ENCODE measurements at places on chromosomes 1 and 21.

GRCh38 chr1:206001476-206001888, 1.7 kb downstream of the RAB7B start:
- DNase-seq, result no peak

- no peak for DNase-seq
Observed at GRCh38 chr21:43211760-43212115, 42.9 kb downstream of the CRYAA start.

GRCh38 chr1:52119301-52120079, 22.4 kb upstream of the ZFYVE9 start:
- no peak for DNase-seq

DNA sequence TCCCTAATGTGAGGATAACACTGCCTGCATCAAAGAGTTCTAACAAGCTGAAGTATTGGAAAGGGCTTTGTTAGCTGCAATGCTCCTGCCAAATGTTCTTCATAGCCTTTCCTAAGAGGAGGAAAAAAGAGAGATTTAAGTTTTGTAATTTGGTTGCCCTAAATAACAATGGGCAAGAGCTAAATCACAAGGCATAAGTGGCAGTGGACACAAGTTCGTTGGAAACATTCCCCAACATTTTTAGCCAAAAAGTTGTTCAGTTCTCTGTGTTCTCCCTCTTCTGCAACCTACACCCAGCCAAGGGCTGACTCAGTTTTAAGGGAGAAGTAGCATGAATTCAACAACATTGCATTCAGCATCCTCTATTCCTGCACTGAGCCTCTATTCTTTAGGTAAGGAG, 2.6 kb upstream of the UQCRHL start:
- no peak for DNase-seq

GRCh38 chr1:221284028-221284427, 404.8 kb downstream of the HLX start:
- DNase-seq, result no peak

GRCh38 chr1:208520438-208521099, 276.4 kb upstream of the PLXNA2 start:
- DNase-seq, result no peak

DNA sequence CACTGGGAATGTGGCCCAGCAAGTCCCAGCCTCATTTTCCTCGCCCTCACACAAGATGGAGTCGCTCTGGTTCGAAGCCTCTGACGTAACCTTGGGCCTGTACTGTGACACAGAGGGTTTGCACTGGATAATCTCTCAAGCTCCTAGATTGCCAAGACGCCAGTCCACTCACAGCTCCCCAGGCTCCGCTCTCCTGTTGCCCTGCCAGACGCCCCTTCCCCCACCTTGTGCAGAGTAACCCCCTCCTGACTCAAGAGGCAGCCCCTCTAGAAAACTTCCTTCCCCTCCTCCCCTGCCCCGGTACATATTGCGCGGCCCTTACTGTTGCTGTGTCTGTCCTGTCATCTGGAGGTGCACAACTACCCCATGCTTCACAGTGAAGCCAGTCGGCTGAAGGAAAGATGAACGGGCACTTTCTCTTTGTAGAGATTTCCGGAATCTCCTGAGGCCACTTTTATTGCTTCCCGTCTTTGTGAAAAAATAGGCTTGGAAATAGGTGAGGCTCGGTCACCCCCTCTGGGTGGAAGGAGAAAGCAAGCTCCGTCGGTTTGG, 981 bp upstream of the KIAA1614 start:
- no peak for DNase-seq

GRCh38 chr1:71170925-71171324, 90.1 kb upstream of the ZRANB2 start:
- no peak for DNase-seq

DNA sequence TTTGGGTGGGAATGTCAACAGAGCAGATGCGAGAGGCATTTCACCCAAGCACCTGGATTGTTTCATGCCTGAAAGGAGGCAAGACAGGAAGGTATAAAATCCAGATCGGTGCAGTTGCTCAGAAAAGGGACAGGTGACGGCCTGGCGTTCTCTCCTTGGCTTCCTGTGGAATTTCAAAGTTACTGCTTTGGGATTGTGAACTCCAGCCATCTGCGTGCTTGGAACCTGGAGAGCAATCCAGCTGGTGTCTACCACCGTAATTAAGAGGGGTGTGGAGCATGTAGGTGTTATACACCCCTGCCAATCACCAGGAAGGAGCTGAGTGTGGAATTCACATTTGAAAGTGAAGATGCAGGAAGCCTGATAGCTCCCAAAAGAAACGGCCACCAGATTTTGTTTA, 286.1 kb downstream of the KIF26B start:
- no peak for DNase-seq

DNA sequence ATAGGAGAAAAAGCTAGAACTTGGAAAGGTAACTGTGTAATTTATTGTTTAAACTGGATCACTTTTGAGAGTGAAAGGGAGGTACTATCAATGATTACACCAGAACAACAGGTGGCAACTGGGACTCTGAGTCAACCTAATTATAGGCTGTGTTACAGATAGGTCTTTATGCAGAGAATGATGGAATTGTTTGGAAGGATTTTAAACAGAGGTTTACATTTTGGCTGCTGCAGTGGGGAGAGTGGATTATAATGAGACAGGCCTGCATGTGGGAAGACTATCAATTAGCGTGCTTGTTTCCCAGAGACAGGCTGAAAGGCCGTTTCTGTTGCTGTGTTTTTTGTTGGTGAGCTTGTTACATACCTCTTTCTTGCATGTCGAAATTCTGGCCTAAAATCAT, 432.9 kb downstream of the PLA2G4A start:
- DNase-seq, result no peak

DNA sequence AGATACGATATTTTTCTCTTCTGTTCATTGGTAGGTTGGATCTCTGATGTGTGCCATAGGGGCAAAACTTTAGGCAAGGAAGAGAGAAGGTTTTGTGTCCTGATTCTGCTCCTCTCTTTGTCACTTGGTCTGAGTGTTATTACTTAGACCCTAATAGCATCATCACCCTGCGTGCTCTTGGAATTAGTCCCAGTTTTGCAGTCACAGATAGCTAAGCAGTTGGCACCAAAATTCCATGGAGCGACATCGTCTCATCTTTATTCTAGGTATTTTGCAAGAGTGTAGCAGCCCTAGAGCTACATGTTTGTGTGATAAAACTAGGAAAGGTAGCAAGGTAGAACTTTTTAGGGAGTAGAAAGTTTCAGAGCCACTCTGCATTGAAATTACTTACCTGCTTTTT, 23.8 kb downstream of the PIP5K1A start:
- no peak for DNase-seq

DNA sequence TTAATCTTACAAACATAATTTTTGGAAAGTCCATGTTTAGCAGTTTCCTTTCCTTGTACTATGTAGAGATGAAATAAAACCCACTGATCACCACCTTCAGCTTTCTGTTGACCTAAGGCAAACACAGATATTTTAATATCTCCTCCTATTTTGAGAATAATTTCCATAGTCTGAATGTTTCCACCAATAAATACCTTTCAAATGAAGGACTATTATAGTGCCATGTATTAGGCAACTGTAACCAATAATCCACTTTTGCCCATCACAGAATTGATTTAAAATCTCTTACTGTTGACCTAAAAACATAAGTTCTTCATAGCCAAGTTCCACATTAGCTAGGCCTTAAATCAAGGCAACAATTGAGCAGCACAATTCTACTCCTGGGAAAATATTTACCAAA, 1.8 kb downstream of the CDC42BPA start:
- DNase-seq, result no peak

- no peak for DNase-seq
Observed at GRCh38 chr1:143661418-143662101, 310.2 kb downstream of the FAM72C start.

- DNase-seq, result no peak
Observed at GRCh38 chr1:81388435-81388834, 412.3 kb upstream of the ADGRL2 start.

GRCh38 chr1:85398391-85399064, 66.4 kb downstream of the DDAH1 start:
- DNase-seq, result no peak

DNA sequence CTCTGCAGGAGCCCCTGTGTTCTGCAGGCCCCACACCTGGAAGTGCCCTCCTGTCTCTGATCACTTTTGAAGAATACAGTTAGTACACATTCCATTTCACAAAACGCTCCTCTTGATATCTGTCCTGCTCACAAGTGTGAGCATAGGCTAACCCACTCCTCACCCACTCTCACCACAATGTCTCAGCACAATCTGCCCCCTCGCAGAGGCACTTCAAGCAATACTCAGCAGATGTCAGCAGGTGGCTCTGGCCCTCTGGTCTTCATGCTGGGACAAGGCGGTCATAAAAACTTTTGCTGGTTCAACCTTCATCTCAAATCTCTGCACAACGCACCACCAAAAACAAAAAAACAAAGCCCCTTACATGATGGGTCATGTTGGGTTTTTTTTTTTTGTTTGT, 671.2 kb downstream of the MATN1 start:
- DNase-seq, result no peak

GRCh38 chr1:97190326-97190725, 468.7 kb downstream of the PTBP2 start:
- no peak for DNase-seq

Data from cortex of kidney (tissue), 1 donor.